ENCODE measurements at places on chromosomes 12 and 14.

DNA sequence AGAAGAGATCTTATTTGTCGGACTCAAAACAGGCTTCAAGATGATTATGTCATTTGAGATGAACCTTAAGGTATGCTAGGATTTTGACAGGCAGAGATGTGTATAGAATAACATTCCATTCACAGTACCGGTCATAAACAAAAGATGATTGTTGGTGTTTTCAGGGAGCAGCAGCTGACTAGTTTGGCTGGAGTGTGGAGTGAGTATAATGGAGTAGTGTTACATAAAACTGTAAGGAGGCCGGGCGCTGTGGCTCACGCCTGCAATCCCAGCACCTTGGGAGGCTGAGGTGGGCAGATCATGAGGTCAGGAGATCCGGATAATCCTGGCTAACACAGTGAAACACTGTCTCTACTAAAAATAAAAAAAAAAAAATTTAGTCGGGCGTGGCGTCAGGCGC, 23.9 kb downstream of the SERPINA10 start:
- DNase-seq = no peak

DNA sequence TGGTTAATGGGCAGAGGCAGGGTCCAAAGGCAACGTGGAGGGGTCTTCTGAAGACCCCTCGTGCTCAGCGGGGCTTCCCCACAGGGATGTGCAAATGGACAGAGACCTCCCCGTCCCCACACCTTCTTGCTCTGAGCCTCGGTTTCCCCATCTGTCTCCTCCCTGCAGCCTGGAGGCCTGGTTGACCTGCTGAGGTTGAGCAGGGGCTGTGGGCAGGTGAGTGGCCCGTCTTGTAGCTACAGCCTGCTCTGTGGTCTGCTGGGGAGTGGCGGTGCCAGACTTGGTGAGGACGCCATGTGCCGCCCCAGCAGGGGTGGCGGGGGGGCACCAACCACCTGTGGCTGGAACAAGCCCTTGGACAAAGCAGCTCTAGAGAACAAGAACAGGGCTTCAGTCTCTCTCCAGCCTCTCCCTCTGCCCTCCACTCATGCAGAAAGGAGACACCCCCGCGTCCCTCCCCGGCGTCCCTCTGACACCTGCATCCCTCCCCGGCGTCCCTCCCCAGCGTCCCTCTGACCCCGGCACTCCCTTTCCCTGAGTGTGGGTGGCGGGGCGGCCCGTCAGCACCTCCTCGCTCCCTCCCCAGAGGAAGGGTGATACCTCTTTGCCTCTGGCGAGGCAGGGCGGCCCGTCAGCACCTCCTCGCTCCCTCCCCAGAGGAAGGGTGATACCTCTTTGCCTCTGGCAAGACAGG, 83.7 kb downstream of the NOC4L start:
- DNase-seq = no peak

- no peak for DNase-seq
Observed at GRCh38 chr14:105334383-105335230, 20.1 kb downstream of the PACS2 start.

DNA sequence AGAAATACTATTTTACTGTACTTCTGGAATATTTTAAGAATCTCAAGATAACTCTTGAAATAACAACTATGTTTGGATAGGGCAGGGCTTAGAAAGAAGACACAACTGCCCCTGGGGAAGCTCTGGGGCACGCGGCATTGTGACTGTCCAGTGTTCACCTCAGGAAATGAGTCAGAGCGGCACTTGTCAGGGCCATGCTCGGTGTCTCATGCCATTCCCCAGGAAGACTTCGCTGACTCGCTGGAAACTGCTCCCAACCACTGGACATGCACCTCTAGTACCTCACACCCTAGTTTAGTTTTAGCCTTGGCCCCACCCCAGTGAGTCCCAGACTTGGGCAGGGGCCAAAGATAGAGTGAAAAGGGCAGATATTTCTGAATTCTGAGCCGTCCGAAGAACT, 192.0 kb downstream of the TTC7B start:
- DNase-seq = no peak

DNA sequence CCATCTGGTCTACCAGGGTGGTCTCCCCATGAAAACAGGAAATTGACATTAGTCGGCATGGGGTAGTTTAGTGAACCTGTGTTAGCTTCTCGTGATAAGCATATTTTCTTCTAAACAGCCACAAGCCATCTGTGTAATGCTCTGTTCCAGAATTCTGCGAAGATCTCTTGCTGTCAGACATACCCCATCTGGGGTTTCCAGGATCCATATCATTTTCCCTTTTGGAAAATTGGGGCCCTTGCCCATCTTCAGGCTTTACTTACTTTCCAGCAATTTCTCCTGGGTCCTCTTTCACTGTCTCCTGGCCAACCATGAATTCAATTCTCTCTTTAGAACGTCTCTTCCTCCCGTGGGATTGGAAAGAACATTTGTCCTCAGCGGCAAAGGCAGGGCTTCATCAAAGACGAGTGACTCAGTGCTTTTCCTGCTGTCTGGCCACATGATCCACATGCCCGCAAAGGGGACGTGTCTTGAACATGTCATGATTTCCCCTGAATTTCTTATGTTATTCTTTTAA, 21.4 kb upstream of the NCOR2 start:
- DNase-seq = no peak

GRCh38 chr14:24132061-24132685, 1.7 kb downstream of the FITM1 start:
- DNase-seq = no peak

DNA sequence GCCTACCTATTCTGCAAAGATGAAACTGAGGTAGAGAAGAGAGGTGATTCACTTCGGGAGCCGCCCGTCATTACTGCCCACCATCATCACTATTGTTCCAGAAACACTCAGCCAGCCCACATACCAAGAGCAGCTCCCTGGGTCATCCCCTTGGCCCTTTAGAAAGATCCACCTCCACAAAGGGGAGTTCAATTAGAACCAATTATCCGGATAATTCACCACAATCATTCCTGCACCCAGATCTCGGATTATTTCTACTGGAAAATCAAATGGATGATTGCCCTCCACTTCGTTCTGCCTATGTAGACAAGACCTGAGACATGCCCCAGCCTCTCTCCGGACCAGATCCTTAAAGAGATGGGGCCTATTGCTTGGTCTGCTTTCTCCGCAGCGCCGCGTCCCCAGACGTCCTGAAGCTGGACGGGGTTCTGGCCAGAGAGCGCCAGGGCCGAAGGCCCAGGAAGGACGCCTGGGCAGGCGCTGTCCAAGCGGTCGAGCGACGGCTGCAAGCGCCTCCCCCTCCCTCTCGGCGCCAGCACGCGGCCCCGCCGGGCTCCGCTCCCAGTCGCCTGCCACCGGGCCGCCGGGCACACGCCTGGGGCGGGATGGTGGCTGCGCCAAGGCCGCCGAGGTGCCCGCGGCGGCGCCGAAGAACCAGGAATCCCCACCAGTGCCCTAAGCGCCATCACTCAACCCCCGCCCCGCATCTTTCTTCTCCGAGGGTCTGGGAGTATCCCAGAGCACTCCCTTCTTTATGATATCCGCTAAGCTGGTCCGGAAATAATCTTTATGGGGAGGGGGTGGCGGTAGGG, 1.3 kb upstream of the ASCL1 start:
- no peak for DNase-seq

DNA sequence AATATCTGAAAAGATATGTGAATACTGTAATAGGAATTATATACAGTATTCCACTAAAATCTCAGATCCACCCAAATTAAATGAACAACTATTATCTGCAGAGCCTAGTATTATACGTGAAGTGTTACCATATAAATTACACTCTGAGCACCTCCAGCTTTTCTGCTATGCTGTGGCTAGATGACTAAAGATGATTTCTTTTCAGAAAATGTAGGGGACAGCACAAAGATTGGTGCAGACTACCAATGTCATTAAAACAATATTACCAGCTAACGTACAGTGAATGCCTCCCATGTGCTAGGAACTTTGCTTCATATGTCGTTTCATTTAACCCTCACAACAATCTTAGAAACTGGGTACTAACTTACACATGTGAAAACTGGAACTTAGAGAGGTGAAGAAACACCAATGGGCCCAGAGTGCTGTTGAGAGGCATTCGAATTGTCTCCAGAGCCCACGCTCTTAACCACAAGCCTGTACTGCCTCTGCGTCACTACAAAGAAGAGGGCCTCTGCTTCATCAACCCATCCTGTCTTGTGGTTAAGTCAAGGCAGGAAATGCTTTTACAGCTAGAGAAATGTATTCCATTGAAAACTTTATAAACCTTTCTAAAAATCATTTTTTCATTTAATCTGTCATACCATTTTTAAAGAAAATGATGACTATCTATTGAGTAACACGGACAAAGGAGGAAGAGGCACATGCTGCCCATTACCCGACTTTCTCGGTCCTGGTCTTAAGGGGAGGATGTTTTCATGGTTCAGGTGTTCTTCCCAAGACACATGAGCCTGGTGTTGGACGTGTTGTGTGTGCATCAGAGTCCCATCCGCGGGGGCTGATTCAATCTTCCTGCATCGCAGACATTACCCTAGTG, 1.3 kb downstream of the GPR65 start:
- DNase-seq = no peak

DNA sequence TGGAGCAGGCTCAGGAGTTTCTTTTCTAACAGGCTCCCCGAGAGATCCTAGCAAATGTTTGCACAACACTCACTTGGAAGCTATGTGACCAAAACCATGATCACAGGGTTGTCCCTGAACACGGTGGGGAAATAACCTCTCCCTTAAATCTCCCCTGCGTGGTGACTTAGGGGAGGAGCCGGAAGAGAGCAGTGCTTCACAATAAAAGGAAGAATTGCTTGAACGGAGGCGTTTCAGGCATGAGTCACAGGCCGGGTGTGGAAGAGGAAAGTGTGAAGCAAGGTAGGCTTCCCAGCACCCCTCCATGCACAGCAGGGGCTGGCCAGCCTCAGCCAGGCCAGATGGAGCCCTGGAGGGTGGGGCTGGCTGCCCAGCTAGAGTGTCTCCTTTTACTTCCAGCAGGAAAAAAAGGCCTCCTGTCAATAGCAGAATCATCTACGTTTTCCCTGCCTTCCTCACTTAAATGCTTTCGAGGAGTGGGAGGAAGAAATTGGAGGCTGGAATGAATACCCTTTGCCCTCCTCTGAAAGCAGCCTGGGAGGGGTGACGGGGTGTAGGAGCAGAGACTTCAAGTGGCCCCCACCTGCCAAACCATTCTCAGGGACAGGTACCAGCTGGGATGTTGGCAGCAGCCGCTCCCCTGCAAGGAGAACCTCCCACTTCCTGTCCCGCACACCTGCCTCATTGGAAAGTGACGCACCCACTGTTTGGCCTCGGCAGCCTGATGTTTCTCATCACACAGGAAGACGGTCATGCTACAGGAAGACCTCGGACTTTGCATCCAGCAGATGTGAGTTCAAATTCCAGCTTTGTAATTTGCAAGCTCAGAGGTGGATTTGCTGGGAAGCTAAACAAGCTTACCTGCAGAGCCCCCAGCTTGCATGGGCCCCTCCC, 30.1 kb upstream of the PPP2R5C start:
- no peak for DNase-seq

DNA sequence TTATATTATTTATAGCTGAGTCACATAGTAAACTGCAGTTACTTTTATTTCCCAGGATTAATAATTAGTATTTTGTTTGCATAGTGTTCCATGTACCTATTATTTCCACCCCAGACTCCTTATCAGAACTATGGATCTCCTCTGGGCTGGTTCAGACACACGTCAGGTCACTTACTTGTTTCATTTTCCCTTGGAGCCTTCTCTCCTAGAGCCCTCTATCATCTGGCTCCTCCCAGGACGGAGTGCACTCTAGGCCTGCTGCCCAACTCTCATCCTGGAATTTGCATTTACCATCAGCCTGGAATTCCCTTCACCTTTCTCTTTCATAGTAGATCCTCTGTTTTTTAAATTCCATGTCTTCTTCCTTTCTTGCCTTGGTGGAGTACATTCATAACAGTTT, 28.5 kb upstream of the GALNT16 start:
- no peak for DNase-seq

GRCh38 chr12:96986883-96987523, 79.9 kb downstream of the NEDD1 start:
- DNase-seq = peak; percentile 48

GRCh38 chr12:112823582-112824149, 32.1 kb downstream of the RPH3A start:
- DNase-seq = no peak

DNA sequence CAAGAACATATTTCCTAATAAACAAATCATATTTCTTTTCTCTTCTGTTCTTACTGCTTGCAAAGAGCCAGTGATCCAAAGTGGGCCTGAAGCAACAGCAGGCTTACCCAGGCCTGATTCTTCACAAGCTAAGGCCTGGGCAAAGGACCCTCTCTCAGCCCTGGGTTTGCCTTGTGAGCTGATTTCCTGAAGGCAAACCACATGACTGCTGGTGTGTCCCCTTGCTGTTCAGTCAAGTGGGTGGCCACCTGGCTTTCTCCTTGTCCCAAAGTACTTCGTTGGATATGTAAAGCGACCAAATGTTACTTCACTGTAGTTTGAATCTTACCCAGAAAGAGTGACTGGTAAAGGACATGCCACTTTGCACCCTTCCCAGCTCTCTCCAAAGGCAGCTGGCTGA, 392.9 kb downstream of the ZFP36L1 start:
- no peak for DNase-seq

DNA sequence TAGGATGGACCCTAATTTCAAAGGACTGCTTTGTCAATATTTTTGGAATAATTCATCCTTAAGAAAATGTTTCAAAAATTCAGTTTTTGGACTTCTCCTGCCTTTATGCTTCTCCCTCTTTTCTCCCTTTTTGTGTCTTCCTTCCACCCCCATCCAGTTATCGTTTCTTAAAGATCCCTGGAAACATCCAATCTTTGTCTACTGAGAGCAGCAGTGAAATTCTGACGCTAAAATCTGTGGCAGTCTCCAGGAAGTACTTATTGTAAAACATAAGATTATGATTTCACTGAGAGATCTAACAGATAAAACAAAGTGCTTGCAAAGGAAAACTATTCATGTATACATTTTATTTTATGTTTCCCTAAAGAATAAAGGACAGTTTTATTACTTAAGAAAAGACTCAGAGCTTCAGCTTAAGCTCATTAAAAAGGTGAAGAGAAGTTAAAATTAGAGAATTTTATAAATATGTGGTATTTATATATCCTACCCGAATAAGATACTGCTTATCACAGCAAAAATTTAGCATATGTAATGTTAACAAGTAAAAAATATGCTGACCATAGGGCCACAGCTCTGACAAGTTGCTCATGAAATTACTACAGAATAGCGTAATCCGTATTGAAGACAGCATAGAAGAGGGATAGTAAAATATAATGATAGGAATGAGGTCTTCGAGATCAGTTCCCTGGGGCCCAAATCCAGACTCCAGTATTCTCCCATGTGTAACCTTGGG, 6.9 kb downstream of the FRMD6 start:
- no peak for DNase-seq

DNA sequence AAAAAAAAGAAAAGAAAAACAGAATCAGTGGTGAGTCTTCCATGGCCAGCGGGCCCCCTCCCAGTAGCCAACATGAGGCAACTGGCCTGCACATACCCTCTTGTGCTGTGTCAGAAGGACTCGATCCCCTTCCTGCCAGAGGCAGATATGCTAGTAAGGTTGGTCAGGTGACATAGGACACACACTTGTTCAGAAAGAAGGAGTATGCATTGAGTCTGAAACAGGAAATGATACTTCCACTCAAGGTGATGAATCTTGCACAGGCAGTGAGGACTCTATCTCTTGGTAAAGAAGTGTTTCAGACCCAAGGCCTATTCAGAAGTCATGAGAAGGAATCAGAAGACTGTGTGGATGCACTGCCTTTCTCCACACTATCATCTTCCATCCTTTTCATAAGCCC, 269.7 kb upstream of the FAR2 start:
- no peak for DNase-seq

All from neuronal stem cell (in vitro differentiated cells).